ENCODE measurements at places on chromosomes 11 and 22.

DNA sequence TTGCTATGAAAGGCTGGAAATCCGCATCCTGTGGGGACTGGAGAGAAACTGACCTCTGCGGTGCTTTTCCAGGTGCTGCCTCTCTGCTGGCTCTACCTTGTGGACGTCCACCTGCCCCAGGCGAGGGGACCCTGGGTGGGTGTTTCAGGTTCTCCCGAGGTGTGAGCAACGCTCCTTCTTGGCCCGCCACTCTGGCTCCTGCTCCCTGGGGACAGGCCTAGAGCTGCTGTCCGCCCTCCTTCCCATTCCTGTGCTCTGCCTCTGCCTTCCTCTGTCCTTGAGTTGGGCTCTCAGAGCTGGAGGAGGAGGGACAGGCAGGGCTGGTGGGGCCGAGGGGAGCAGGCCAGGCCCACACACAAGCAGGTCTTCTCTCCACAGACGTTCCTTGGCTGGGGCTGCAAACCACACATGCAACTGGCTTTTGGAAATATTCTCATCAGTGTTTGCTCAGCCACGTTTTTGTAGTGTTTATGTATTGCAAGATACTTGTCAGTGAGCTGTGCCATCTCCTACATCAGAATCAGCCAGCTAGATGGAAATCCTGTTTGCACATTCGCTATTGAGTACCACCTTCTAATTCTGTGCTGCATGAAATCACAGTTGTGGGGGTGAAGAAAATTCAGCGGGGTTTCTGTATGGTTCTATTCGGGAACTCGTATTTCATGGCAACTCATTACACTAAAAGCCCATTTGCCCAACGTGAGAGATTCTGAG, 1115.0 kb downstream of the BRD1 start:
- DNase-seq = no peak

DNA sequence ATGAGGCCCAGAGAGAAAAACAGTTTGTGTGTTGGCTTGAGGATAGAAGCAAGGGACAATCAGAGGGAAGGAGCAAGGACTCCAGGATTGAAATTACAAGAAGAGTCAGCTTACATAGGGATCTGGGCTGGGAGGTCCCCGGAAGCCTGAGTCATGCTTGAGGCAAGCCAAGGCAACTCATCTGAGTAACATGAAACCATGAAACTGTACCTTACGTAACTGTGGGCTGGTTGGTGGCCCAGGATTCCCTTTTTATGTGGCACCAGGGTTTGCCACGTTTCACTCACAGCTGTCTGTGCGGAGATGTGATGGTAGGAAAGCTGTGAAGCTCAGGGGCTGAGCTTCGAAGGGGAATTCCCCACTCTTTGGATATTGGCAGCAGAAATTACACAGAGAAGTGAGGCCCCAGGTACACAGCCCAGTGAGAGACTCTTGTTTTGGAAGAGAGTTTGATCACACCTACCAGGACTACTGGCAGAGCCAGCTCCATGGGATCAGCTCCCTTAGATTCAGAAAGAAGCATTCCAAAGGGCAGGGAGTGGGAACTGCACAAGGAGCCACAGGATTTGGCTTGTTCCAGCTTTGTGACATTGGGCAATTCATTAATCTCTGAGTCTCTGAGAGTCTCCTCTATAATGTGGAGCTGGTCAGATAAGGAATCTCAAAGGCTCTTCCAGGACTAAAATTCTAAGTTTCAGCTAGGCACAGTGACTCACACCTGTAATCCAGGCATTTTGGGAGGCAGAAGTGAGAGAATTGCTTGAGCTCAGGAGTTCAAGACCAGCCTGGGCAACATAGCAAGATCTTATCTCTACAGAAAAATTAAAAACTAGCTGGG, 7.8 kb downstream of the SLC5A1 start:
- DNase-seq = peak; percentile 58

GRCh38 chr11:78170874-78171549, 17.4 kb downstream of the KCTD21 start:
- DNase-seq = no peak

GRCh38 chr22:33112580-33112979, 54.4 kb upstream of the SYN3 start:
- no peak for DNase-seq

DNA sequence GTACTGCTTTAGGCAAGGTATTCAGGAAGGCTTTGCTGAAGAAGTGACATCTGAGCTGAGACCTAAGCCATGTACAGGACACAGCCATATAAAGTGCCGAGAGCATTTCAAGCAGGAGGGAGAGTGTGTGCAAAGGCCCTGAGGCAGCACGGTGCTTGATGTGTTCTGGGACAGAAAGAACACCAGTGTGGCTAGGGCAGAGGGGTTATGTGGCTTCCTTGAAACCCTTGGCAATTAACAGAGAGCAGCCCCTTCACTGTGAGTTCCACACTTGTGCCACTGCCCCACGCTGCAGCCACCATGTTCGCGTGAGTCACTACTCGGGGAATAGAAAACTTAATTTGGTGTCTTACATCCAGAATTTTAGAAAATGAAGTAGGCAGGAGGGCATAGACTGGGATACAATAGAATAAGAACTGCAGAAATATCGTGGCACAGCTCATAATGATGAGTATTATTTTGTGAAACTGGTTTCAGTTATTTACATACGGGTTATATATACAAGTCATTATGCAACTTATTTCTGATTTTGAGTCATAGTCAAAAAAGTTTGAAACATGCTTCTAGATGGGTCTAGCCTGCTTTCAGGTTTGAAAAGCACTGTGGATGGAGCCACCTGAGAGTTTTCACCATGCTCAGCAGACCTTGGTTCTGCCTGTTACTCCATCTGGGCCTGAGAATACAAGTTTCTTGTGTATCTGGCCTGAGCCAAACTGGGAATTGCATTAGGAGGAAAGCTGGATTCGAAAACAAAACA, 11.8 kb downstream of the IL10RA start:
- no peak for DNase-seq

- DNase-seq = no peak
These were observed at the start of gene KMT5B for GRCh38 chr11:68213135-68213515. Gene KMT5B (minus strand): TSS chr11:68213296. CDS start chr11:68190076, 23,220 bp downstream.

GRCh38 chr11:44631831-44632230, 66.4 kb downstream of the CD82 start:
- DNase-seq = no peak

DNA sequence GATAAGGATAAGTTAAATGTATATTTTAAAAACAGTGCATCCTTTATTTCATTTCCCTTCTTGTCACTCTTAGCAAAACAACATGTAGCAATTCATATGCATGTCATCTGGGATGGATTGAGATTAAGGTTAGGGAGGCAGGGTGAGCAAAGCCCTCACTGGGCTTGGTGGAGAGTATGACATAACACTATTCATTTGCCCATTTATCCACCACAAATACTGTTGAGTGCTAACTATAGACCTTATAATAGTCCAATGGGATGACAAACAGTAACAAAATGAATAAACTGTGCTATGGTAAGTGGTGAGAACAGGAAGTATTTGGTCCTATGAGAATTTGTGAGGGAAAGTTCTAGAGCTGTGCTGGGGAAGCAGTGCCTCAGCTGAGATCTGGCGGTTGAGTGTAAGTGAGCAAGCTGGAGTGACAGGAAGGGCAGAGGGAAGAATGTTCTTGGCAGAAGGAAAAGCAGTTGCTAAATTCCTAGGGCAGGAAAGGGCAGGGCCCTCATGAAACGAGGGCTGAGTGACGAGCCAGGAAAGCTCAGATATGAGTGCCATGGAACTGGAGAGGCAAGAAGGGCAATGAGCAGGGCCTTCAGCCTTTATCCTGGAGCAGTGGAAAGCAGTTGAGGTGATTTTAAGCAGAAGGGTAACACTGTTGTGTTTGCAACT, 6.7 kb downstream of the HSD17B12 start:
- peak; percentile 12 for DNase-seq

- DNase-seq = no peak
These were observed 172.5 kb downstream of the MN1 start for GRCh38 chr22:27628891-27629631.

DNA sequence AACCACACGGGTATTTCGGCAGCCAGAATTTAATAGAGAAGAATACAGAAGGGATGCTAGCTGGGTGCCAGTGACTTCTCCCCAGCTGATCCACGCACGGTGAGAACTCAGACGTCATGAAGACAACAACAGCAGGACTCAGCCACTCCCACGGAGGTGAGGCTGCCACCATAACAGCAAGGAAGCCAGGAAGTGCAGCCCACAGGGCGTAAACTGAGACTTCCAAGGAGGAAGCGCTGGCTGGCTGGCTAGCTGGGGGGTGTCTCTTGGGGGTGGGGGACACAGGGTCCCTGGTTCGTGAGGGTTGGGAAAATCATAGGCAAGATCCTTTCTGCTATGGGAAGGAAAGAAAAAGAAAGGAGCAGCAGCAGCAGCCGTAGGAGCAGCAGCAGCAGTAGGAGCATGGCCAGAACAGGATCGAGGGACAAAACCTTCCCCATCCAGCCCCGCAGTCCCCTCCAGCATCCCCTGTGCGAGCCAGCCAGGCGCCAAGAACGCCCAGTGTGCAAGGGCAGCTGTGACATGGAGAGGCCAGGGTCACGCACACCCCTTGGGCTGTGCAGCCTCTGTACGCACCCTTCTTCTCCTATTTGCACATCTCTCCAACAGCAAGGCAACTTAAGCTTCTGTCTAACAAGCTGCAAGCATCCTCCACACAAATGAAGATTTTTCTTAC, 49.6 kb upstream of the SHANK2 start:
- DNase-seq = no peak

- peak; percentile 68 for DNase-seq
These were observed 44.9 kb upstream of the VSTM5 start for GRCh38 chr11:93895106-93895862.

DNA sequence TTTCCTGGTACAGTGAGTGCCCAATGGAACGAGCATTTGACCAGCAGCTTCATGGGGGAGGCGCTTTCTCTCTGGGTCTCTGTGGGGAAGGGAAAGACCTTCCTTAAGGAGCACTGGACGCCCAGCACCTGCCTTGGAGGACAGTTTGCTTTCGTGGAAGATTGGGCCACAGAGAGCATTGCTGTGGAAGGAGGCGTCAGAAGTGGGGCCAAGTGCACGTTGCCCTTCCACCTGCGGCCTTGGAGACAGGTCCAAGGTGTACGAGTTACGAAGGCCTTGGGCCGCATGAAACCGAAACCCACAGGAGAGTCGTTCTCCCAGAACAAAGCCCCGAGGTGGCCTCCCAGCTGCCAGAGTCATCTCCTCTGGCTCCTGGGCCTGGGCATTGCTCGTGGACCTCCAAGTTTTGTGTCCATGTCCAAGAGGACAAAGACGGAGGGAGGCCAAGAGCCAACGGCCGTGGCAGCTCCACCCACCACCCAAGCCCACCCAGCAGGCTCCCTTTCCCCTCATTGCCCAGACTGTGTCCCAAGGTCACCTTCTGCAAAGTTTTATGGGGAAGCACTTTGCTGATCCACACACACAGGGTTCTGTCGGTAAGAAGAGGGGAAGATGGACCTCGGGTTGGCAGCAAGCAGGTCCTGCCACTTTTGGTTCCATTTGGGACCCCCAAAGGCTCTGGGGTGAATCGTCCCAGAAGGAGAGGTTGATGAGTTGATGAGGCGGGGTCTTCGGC, 5.8 kb upstream of the NLRP6 start:
- no peak for DNase-seq

GRCh38 chr22:19730655-19731360, 7.5 kb downstream of the GP1BB start:
- DNase-seq = peak; percentile 71

DNA sequence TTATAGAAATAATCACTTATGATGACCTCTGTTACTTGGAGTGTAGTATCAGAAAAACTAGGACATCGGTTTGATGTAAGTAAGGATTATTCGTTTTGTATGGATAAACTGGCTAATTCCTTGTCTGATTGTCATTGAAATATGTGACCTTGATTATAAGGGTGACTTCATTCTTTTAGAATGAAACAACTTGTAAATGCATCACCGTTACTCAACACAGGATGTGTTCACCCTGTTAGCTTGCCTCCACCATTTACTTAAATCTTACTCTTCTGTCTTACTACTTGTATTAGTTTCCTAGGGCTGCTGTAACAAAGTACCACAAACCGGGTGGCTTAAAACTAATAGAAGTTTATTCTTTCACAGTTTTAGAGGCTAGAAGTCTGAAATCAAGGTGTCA, 7.9 kb downstream of the SFI1 start:
- peak; percentile 30 for DNase-seq

GRCh38 chr11:96580476-96581040, 190.7 kb downstream of the JRKL start:
- no peak for DNase-seq

DNA sequence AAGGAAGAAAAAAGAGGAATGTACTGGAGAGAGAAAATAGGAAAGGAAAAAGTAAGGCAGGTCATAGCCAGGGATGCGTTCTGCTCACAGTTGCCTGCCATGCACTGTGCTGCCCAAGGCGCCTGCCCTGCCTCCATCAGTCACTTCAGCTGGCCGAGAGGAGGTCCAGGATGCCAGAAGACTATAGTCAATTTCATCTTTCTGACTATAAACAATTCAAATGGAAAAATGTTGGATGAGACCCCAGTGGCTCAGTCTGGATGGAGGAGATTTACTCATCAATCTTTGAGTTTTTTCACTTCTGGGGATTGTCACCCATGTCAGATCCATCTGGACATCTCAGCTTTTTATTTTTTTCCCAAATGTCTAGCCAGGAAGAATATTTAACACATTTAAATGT, 36.7 kb upstream of the CLMP start:
- peak; percentile 37 for DNase-seq

DNA sequence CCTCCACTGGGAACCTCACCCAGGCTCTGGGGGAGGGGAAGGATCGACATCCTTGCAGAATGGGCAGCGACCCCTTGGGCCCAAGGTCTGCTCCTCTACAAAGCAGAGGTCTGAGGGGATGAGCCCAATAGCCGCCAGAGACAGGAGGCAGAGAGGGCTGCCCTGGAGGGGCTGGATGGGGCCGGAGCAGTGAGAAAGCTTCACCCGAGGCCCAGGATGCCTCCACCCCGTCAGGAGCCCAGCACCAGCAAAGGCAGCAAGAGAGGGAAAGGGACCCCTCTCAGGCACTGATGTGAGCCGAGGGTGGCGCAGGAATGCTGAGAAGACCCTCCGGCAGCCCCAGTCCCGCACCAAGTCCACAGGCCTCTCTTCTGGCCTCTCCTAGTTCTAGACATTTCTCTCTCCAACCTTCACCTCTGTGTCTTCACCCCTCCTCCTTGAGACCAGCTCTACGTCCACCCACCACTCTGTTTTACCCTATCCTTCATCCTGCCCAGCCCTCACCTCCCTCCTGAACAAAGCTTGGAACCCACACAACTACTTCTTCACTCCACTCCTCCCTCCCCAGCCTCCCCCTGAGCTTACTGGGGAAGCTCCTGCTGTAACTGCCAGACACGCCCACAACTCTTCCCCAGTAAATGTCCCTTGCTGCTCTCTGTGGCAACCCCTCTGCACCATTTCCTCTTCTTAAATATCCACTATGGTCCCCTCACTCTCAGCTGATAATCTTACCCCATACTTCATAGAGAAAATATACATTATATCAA, 131.9 kb downstream of the MPPED1 start:
- no peak for DNase-seq

- no peak for DNase-seq
These were observed 9.1 kb upstream of the CCDC34 start for GRCh38 chr11:27372164-27372563.

Data from fibroblast of skin of back (primary cell).